ENCODE measurements at places on chromosomes 13 and 19.

DNA sequence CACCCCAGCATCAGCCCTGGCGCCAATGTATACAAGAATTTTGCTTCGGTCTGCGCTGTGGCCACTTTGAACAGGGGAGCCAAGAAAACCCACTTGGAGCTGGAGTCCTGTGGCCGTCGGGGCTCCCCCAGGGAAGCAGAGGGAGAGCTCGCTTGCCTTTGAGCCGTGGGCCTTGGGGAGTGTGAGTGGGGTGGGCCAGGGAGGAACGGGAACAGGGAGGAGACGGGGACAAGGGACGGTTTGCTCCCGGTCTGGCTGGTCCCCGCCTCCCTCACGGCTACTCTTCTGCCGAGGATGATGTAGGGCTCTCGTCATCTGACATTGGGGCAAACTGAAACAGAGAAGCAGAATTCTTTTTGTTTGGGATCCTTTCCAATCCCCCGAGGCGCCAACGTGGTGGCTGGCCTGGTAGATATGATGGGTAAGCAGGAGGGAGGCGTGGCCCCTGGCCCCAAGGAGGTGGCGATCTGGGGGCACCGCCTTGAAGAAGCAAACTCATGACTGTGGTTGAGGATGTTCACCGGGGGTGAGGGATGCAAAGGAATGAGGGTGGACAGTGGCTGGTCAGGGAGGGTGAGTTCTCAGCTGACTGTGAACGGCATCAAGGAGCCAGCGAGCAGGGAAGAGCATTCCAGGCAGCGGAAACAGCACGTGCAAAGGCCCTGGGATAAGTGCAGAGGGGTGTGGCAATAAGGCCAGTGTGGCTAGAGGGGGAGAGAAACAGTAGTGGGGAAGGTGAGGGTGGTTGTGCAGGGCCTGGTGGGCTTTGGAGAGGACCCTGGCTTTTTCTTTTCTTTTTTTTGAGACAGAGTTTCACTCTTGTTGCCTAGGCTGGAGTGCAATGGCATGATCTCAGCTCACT lies 10.9 kb upstream of the SPC24 start:
- no peak for DNase-seq

DNA sequence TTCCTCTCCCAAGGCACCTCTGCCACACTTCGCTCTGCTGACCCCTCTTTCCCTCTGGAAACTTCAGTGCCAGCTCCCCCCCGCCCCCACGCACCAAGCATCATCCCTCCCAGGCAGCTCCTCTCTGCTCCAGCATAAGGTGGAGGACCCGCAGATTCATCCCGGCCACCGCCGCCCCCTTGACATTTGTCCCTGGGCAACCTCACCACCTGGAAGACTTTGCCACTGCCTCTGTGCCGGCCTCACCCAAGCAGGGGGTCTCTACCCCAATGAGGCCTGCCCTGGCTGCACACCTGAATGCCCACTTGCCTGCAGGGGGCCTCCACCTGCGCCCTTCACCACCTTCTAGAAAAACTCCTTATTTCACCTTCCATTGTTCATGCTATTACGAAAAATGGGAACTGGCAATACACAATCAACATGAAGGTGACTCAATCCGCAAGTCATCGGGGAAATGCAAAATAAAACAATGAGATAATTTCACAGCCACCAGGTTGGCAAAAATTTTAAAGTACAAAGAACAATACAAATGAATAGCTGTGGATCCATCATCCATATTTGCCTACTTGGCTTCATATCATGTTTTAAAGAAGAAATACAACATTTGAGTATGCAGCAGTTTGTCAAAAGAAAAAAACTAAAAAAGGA lies 21.9 kb downstream of the CCNE1 start:
- DNase-seq, result no peak

GRCh38 chr19:48239120-48239519 lies 16.6 kb downstream of the CARD8 start:
- DNase-seq, result no peak

DNA sequence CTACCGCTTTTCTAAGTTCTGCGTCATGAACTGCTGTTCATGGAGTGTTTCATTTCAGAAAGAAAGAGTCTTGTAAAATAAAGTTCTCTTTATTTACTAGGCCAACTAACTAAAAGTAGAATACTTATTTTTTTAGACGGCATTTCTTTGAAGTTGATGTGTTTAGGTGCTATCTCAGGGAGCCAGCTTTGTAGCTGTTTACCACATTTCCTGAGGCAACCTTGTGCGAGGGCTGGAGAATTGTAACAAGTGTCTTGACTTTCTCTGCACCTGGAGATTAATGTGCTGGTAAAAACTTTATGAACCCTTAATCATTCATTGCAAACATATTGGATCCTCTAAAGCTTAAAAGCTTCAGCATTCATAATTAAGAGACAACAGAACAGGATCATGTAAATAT lies 229.3 kb downstream of the GPC6 start:
- no peak for DNase-seq

DNA sequence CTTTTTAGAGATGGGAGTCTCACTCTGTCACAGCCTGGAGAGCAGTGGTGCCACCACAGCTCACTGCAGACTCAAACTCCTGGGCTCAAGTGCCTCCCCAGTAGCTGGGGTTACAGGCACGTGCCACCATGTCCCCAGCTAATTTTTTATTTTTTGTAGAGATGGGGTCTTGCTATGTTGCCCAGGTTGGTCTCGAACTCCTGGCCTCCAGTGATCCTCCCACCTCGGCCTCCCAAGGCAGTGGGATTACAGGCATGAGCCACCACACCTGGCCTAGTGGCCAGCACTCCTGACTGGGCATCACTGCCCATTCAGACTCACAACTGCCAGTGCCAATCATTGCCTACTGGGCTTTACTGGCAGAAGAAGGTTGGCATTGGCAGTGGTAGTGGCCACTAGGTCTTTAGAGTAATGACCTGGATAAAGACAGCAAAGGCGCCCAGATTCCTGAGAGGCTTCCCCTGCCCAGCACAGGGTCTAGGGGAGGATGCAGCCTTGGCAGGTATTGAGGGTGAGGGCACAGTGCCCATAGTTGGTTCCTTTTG lies 26.8 kb upstream of the SLC7A10 start:
- no peak for DNase-seq

All from left renal pelvis (tissue), 4 donors.